ENCODE measurements at places on chromosomes 2 and 18.

DNA sequence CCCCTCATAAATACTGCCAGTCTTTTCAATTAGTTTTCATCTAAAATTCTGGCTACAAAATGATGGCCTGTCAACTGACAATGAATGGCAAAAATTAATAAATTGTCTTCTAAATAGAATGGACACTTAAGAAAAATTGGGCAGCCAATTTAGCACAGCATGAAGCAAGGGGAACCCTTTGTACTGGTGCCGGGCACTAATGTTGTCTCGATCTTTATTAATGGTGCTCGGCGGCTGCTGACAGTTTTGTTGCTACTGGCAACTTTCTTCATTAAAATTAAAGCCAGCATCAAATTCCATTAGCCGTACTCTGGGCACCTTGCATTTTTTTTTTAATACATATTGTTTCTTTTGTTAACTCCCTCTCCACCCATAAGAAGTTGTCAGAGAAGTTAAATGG, 309.3 kb downstream of the GBX2 start:
- no peak for DNase-seq

GRCh38 chr2:207855591-207855990, 85.9 kb upstream of the FZD5 start:
- no peak for DNase-seq

DNA sequence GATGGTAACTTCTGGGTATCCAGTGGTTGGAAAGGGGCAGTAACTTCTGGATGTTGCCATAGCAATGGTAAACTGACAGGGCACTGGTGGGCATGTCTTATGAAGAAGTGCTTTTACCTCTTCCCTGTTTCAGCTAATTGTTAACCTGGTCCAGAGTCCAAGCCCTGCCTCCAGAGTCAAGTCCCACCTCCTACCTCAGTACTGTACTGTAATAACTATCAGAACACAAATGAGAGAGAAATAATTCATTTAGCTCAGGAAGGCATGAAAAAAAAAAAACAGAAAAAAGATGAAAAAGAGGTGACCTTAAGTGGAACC, 237.0 kb downstream of the ZNF804A start:
- no peak for DNase-seq

- DNase-seq = no peak
Observed at GRCh38 chr2:68031043-68031442, 31.8 kb downstream of the C1D start.

- no peak for DNase-seq
Observed at GRCh38 chr18:59514203-59514602, 155.1 kb upstream of the LMAN1 start.

- no peak for DNase-seq
Observed at GRCh38 chr2:49342156-49342555, 187.8 kb upstream of the FSHR start.

DNA sequence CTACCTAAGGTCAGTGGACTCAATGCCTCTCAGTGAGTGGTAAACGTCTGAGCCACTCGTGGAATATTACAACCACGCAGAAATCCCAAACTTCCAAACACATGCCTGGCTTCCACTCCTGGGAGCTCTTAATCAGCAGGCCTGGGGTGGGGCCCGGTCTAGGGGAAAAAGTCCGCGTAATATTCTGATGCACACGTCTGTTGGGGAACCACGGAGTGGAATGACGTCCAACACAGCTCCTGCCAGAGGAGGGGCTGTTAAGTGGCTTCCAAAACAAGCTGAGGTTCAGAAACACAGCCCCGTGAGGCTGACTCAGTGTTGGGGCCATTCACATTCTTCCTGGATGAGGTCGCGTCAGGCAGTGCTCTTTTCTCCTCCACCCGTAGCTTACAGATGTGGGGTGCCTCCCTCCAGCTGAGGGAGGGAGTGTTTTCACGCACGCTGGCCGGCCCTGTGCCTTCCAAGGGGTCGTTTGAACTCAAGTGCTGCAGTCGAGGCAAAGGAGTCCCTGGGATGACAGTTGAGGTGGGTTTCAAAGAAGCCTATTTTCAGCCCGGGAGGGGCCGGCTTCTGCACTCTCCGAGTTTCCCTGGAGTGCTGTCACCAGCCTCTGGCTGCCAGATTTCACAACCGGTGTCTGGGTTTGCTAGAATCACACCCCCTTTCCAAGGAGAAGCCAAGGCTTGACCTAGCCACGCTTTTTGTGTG, 73.1 kb downstream of the ACKR3 start:
- DNase-seq = no peak

DNA sequence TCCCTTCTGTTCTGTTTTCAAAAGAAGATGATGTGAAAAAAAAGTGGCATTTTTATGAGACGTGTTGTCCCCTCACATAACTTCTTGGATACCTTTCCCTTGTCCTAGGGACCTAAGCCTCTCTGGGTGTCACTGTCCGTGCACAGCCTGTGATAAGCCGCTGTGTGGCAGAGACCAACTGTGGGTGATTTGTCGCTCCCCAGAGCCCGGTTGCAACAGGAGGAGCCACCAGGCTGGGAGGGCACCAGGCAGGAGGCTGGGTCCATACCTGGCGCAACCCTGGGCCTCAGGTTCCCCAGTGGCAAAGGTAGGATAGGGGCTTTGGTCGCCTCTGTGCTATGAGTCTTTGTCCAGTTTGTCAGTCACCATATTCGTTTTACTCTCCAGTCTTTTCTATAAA, 82.1 kb downstream of the AGAP1 start:
- DNase-seq = no peak

GRCh38 chr2:108492364-108492763, 41.9 kb upstream of the LIMS1 start:
- DNase-seq = no peak

DNA sequence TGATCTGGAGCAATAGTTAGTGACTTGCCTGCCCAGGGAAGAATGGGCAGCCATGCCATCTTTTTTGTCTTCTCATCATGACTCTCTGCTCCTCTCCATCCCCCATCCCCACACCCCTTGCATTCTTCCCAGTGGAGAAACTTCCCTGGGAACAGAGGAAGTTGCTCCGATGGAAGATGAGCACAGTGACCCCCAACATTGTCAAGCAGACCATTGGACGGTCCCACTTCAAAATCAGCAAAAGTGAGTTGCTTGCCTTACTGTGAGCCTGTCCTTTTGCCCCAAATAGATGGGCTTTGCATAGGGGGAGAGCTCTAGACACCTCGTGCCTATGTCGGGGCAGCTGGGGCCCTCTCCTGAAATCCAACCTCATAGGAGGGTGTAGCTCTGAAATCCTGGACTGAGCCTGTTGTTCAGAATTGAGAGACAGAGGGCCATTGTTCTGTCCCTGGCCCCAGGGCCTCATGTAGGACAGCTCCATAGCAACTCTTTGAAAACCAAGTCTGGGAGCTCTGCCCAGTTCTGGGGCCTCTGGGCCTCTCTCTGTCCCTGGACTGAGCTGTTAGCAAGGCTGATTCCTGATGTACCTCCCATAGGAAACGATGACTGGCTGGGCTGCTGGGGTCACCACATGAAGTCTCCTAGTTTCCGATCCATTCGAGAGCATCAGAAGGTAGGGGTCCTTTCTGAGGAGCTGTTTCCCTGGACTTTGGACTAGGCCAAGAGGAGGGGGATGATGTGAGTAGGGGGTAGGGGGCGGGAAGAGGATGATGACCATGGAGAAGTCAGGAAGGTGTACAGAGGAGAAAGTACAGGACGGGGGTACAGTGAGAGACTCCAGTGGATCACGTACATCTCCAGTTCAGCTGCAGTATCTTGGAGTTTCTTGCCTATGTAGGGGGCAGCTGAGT, 35.2 kb downstream of the TTLL4 start:
- no peak for DNase-seq

- DNase-seq = no peak
Observed at GRCh38 chr2:222794585-222795449, 66.0 kb upstream of the ACSL3 start.

DNA sequence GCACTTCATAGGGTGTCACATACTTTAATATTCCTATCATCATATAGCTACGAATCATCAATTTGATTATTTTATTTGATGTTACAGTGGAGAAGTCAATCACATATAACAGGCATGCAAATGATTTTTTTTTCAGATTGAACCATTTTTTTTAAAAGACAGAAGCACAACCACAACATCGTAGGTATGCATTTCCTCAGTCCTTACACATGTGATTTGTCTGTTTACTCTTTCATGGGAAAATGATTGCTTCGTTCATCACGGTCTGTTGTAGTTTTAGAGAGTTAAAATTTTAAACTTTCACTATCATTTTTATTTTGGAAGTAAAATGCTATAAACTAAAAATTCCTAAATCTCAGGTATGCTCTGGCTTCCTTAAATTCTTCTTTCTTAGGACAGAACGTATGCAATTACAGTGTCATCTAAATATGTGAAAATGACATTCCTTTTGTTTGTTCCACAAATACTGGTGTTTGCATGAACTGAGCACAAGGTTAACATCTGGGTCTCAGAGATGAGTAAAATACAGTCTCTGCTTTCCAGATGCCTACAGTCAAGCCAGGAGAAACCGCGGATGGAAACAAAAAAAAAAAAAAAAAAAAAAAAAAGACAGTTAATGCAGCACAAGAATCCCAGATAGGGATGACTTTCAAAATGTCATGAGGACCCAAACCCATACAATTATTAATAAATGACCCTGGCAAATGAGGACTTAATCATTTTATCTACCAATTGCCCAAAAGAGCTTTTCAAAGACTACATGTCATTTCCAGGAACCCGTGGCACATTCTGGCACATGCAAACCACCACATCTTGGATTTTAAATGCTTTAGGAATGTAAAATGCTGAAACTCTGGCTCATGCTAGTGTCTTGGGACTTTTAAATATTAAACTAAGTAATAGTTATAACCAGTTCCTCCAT, 201.2 kb downstream of the LRP1B start:
- no peak for DNase-seq

- no peak for DNase-seq
Observed at GRCh38 chr2:83970217-83970929, 488.7 kb downstream of the SUCLG1 start.

DNA sequence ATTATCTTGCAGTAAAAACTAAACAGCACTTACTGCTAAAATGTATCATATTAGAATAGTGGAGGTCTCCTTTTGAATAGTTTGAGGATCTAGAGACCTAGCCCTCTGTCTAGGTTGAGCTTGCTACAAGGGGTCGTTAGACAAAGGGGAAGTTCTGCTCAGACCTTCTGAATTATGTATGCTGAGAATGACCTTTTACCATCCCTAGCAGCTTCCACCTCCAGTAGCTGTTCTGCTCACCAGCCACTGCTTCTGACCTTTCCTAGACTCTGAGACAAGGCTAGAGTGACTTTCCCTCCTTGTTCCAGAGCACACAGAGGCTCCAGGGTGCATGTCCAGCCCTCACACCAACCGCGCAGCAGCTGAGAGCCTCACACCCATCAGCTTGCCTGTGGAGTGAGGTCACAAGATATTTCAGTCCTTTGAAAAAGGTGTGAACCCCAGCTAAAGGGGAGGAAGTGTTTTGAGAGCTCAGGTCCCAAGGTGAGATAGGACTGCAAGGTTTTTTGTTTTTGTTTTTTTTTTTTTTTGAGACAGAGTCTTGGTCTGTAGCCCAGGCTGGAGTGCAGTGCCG, 289.3 kb upstream of the TNP1 start:
- DNase-seq = no peak

DNA sequence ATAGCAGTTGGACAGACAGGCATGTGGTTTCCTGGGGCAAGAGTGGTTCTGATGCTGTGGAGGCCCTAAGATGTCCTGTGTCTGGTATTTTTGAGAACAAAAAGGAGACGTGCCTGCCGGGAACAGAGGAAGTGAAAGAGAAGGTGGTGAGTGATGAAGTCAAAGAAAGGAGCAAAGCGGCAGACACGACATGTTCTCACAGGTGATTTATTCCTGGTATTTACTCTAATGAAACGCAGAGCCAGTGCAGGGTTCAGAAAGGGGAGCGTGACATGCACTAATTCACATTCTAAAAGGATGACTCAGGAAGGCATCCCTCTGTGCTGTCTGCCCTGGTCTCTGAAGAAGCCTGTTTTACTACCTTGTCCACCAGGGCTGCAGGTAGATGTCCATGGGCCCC, 211.0 kb downstream of the KCNE4 start:
- no peak for DNase-seq

- no peak for DNase-seq
Observed at GRCh38 chr2:99949530-99949929, 192.9 kb downstream of the AFF3 start.

- DNase-seq = no peak
Observed at GRCh38 chr2:229713371-229714079, 830 bp downstream of the DNER start.

- DNase-seq = no peak
Observed at GRCh38 chr2:64675860-64676259, 22.1 kb upstream of the SERTAD2 start.

DNA sequence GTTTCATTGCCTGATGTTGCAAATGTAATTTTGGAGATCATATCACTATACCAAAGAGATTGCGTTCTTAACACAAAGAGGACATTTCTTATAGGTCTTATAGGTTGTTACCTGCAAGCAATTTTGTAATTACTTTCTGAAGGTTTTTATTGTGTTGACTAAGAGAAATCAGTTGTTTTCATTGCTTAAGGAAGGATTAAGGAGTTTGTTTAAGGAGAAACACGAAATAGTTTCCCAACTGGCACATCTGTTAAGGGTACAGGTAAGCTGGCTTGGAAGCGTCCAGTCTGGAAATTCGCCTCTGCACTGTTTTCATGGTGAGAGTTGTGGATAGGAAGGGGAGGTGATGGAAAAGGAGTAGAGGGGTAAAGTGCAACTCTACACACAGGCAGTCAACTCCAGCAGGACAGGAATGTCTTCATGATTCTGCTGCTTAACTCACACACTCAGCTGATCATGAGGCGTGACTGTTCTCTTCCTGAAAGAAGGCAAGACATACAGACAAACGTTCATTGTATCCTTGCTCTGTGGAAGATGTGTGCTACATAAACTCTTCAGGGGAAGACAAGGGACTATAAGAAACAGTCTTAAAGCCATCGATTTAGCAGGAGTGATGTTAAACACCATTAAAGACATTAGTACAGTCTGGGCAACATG, 61.4 kb upstream of the ACSL3 start:
- DNase-seq = no peak

DNA sequence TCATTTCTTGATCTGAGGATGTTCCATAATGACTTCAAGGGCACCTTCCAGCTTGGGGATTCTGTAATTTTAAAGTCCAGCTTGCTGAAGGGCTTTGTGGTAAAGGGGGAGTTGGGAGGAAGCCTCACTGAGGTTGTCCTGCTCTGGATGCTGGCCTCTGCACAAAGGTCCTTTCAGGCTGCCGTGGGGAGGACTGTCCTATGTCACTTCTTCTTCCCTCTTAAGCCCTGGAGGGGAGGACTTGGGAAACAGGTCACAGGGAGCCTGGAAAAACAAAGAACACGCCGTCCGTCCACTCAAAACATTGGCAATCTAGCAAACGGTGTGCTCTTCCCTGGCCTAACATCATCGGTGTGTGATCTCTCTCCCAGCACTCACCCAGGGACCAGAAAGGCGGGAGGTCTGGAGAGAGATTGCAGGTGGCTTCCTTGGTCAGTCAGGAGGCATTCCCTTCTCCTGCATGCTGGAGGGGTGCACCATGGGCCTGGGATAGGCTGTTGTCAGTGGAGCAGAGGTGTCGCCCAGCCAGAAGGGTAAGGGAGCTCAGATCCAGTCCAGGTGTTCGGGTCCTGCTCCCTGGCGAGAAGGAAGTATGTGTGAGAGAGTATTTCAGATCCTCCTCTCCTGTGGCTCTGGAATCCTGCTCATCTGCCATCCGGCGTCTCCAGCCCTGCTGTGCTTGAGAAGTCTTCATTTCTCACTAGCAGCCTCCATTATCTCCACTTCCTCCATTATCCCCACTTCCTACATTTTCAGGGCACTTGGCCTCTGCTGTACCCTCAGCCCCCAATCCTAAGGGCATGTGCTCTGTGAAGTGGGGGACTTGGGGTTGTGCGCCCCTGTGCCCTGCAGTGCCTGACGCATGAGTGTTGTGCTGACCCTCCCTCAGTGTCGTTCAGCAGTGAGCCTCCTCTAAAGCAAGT, 20.1 kb downstream of the ASAP2 start:
- no peak for DNase-seq
